ENCODE measurements at places on chromosomes 3 and 15.

DNA sequence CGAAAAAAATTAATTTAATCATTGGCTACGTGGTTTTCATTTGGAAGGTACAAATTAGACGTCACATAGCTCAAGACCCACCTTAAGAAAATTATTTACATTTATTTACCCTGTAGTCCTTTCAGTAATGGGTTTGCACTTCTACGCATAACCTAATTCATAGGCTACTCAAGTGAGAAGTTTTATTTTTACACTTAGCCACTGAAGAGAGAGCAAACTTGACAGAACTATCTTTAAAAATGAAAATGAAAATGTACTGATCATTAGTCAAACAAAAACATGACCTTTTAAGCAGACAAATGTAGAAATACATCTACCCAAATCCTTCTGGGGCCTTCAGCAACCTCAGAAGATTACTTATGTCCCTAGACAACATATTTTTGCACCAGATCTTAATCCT is 269.4 kb upstream of the TTC14 start:
- no peak for DNase-seq

- no peak for DNase-seq
Measured at GRCh38 chr3:187812496-187812895, 67.2 kb upstream of the BCL6 start.

GRCh38 chr3:189710620-189711402 is 79.6 kb downstream of the TP63 start:
- DNase-seq: no peak

GRCh38 chr15:81729340-81729739 is 316.5 kb downstream of the MEX3B start:
- no peak for DNase-seq

DNA sequence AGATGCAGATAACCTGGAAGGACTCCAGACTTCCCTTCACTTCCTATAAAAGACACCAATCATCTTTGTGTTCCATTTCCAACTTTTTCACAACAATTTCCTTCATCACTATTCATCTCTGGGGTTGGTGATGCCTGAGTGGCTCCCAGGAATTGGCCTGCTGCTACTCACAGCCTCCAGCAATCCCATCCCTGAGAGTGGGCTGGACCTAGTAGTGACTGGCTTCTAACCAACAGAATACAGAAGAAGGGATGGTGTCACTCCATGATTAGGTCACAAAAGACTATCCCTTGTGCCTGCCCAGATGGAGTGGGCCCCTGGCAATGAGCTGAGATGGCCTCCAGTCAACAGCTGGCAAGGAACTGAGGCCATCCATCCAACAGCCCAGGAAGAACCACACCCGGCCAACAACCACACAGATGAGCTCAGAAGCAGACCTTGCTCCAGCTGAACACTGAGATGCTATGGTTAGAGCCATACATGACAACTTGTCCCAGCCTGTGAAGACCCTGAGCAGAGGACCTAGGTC is 20.9 kb downstream of the OCA2 start:
- no peak for DNase-seq

DNA sequence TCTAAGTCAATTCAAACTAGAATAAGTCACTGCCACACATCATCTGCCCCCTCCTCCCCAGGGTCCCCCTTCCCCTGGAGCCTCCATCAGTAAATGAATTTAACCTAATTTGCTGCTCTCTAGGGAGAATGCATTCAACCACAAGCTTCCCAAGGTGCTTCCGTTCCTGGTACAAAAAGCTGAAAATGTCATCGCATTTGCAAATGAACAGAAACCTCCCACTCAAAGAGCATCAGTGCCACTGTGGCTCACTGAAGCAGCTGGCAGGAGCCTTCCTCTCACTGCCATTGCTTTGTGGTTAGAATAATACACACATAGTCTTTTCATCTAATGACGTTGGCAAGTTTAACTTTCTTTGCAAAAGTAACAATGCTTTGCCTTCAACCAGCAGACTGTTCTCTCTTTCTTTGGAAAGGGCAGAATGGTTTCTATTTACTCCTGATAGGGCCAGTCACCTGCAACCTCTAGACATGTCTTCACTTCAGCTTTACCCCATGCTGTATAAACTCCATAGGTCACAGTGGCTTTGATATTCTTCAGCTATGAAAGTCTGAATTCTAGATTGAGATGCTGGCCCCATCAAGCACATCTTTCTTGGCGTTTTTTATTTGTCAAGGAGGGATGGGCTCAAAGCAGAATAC is 238.1 kb downstream of the CPNE4 start:
- no peak for DNase-seq

DNA sequence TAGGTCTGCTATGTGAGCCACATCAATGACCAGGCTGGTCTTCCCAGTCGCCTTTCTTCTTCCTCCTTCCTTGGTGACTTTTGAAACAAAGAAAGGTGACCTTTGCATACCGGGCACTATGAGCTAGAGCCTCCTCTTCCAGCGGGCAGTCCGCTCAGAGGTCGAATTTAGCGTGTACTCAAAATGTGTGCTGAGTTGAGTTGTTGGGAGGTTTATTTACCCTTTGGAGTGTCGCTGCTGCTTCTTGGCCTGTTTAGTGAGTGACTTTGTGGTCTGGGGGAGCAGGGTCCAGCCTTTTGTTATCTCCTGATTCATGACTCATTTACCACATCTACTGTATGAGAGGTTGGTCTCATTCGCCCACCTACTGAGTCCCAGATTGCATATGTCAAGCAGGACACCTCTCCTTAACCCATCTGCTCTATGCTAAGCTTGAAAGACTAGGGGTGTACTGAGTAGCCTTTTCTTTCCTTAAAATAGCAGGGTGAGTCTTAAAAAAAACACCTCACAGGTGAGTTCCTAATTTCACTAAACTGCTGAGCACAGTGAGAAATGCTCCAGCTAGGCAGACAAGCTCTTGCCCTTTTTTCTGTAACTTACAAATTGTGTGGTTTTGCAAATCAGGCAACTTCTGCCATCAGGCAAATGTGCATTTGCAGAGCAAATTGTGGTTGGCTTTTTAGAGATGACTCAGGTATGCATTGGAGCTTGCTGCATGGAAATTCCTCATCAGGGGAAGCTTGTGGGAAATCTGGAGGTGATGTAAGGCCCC is 3.2 kb upstream of the SIAH2 start:
- DNase-seq: peak; percentile 18

GRCh38 chr15:52258461-52258860 is 37.1 kb downstream of the MYO5C start:
- DNase-seq: no peak

Measured in NK-92 treated with Interleukin-12 subunit alpha and Interleukin-12 subunit beta, amount 100 ng/mL, for 24 hours (cell line).